Activated CD4-positive, alpha-beta memory T cell treated with anti-CD3 and anti-CD28 coated beads, Interleukin-2, amount 10 ng/mL, durations not matched to agents 7 days and 5 days (primary cell): ENCODE measurements at places on chromosomes 16 and 17. TPM values are rescaled to one million over a fixed set of nuclear protein-coding genes. Genes with fewer than 3 reads are reported as not detected.

TP53TG3C gene
- not detected for total RNA-seq

LITAFD gene
- not detected for total RNA-seq

MLKL gene
- 45.2 TPM for total RNA-seq

MYO1D gene
- total RNA-seq: 8.3 TPM

SLC52A1 gene
- total RNA-seq: 0.65 TPM

EFCAB13 gene
- 6.4 TPM for total RNA-seq

SPNS3 gene
- 14.1 TPM for total RNA-seq

CES1 gene
- total RNA-seq: 3.4 TPM

GRCh38 chr17:18949566-18949965 lies 2.4 kb upstream of the SLC5A10 start:
- no peak for DNase-seq

- no peak for DNase-seq
Observed at GRCh38 chr17:32993977-32994376, 2.3 kb downstream of the SPACA3 start.

GRCh38 chr16:19008245-19009169 lies 24.8 kb downstream of the TMC7 start:
- no peak for DNase-seq

GRCh38 chr17:11554042-11554441 lies 44.2 kb upstream of the DNAH9 start:
- DNase-seq: no peak

DNA sequence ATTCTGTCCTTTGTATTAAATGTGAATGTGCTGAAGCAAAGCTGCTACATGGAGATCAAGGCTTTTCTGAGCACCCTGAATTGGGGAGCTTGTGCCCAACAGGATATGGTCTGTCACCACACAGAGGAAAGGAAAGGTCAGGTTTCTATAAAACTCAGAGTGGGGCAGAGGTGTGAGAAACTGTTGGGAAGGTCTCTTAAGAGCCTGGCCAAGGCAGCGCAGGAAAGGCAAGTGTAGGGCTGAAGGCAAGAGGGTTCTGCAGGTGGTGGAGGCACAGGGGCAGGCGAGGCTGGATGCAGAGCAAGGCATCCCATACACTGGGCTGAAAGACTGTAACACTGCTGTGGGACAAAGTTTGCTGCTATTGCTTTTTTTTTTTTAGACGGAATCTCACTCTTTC lies 8.1 kb downstream of the COX6A2 start:
- peak; percentile 38 for DNase-seq

DNA sequence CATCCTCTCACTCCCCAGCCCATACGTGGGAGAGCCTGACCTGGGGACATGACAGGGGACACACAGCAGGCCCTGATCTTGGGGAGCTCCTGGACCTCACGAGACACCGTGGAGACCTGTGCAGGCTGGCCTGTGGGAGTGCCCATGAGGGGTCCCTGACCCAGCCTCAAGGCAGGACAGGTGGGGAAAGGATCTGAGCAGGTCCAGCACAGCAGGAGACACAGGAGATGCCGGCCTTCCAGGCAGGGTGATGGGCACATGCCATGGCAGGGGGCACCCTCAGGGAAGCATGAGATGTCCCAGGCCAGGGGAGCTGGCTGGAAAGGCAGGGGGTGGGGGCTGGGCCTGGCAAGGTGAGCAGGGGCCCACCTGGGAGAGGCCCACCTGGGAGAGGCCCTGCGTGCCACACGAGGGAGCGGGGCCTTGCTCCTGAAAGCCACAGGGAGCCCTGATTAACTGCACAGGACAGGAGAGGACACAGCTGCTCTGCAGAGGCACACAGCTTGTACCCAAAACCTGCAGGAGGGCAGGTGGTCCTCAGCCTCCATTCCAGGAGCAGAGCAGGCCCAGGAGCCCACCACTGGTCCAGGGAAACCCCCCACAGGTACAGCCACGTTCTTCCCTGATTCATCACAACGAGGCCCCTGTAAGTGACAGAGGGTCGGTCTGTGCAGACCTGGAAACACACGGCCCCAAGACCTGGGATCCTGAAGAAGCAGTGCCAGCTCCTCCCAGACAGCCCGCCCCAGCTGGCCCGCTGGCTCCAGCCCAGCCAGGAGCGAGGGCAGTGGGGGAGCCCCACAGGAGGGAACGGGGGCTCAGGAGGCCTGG lies 26.6 kb upstream of the KRT17 start:
- no peak for DNase-seq

DNA sequence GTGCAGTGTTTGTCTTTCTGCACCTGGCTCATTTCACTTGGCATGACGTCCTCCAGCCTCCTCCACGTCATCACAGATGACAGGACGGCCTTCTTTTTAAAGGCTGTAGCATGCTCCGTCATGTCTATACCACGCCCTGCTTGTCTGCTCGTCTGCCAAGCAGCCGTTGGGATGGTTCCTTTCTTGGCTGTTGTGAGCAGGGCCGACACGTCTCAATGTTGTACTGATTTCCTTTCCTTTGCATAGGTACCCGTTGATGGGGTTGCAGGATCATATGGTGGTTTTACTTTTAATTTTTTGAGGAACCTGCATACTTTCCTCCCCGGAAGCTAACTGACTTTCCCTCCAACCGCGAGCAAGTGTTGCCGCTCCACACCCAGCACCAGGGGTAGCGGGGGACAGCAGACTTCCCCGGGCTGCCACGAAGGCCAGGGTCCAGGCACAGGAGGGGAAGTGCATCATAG lies 212.2 kb upstream of the ZNF469 start:
- DNase-seq: no peak

- no peak for DNase-seq
Observed at GRCh38 chr16:54633943-54634362, 296.7 kb upstream of the IRX5 start.

DNA sequence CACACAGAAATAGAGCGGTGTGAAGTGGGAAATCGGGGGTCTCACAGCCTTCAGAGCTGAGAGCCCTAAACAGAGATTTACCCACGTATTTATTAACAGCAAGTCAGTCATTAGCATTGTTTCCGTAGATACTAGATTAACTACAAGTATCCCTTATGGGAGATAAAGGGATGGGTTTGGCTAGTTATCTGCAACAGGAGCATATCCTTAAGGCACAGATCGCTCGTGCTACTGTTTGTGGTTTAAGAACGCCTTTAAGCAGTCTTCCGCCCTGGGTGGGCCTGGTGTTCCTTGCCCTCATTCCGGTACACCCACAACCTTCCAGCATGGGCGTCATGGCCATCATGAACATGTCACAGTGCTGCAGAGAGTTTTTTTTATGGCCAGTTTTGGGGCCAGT lies 27.0 kb downstream of the TMC6 start:
- DNase-seq: no peak

DNA sequence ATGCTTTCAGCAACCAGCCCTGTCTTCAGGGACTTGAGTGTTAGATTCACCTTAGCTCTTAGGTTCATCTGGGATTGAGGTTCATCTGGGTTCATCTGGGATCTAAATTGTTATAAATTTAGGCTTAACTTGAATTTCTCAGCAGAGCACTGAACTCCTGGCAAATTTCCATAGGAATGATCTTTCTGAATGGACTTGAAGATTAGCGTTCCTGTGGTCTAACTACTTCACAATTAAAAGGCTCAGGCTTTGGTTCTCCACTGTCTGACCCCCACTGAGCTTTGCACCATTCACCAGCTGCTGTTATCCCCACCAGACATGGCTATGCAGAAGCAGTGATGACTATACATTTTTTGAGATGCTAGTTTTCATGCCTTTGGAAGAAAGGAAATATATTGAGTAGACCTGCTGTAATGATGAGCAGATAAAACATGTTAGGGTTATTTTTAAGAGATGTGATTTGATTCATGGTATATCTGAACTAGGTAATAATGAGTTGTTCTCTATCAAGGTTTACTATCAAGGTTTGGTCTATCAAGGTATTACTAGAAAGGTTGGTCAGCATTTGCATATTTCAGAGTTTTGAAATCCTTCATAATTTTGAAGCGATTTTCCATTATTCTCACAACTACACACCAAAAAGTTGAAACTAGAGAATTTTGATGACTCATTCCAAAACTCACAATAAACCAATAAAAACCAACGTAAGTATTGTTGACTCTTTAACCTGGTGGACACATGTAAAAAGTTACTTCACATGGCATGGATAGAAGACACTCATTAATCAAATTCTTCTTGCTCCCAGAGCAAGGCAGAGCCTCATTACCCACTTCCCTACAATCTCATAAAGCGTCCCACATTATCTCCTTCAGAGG lies 71.7 kb downstream of the SNX11 start:
- DNase-seq: no peak

DNA sequence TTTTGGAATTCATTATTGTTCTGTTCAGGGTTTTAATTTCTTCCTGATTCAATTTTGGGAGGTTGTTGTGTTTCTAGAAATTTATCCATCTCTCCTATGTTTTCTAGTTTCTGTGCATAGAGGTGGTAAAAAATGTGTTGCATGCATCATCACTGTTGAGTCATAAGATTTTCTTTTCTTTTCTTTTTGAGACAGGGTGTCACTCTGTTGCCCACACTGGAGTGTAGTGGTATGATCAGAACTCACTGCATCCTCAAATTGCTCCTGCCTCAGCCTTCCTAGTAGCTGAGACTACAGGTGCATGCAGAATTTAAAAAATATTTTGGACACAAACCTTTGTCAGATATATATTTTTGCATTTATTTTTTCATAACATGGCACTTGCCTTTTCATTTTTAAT lies 184.8 kb downstream of the BCAS3 start:
- no peak for DNase-seq

- peak; percentile 54 for DNase-seq
Observed at GRCh38 chr16:49350265-49351095, 23.1 kb upstream of the C16orf78 start.
